ENCODE measurements at places on chromosomes 1 and 21.

GRCh38 chr1:52862666-52863458 lies 20.3 kb downstream of the ZYG11A start:
- DNase-seq, result no peak

GRCh38 chr1:227869851-227870305 lies 54.4 kb downstream of the PRSS38 start:
- DNase-seq, result peak; percentile 74

GRCh38 chr1:151984313-151984956 lies 9.2 kb downstream of the S100A10 start:
- peak; percentile 64 for DNase-seq

DNA sequence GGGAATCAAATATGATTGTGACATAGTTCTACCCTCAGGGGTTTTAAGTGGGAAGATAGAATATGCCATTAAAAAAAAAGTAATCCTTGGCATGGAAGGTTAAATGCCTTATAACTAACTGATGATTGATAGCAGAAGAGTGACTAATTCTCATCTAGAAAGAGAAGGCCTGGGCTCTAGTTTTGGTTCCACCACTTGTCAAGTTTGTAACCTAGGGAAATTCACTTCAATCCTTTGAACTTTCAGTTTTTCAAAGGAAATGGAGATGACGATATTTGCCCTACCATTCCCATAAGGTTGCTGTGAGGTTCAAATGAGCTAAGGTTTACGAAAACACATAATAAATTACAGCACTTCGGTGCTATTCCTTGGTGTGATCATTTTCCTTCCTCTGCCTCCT lies 88.5 kb downstream of the GPR88 start:
- DNase-seq, result no peak

DNA sequence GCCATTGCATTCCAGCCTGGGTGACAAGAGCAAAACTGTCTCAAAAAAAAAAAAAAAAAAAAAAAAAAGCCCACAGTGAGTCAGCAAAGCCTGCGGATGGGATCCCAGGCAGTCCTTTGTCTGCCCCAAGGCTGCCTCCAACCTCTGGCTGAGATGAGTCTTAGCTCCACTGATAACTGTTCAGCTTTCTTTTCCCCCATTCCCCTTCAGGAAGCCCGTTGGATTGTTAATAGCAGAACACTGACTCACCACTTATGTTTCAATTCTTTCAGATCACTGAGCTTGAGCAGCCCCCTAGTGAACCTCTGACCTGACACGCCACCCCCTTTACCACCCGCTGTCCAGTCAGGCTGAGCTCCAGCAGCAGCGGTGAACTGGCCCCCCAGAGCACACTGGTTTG lies 57.5 kb downstream of the ERG start:
- peak; percentile 96 for DNase-seq

- DNase-seq, result peak; percentile 28
Observed at GRCh38 chr1:46301808-46302640, 1.4 kb downstream of the LRRC41 start.

DNA sequence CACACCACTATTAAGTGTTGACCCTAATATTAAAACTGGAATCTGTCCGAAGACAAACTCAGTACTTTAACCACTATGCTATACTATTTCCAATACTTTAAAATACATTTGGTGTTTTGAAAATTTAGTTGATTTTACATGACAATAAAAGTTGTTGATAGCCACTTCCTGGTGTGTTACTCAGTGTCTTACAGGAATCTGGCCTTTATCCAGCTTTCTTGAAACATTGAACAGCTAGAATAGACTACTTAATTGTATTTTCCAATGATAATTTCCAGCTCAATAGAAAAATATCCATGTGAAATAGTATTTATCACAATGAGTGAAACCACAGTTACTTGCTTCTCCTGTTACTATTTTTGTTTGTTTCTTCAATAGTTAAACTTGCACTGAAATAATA lies 369.6 kb upstream of the ADGRL4 start:
- DNase-seq, result no peak

GRCh38 chr1:24705260-24706073 lies 39.8 kb upstream of the CLIC4 start:
- peak; percentile 87 for DNase-seq

DNA sequence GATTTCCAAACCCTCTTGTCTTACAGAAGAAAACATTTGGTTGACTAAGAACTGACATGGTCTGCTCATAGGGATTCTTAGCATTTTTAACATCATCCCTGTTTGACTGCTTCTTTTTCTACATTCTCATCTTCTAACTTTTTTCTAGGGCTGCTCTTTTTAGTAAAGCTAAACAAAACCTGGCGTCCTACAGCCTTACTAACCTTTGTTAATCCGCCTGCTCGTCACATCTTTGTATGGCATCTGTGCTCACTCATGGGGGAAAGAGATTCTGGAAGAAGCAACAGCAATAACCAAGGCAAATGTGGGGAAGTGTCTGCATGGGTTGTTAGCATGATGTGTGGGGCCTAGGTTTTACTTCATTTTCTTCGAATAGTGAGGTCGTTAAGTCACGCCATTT lies 92.0 kb downstream of the KIF1B start:
- no peak for DNase-seq

GRCh38 chr1:32861904-32862695 lies 8.6 kb downstream of the FNDC5 start:
- peak; percentile 20 for DNase-seq

DNA sequence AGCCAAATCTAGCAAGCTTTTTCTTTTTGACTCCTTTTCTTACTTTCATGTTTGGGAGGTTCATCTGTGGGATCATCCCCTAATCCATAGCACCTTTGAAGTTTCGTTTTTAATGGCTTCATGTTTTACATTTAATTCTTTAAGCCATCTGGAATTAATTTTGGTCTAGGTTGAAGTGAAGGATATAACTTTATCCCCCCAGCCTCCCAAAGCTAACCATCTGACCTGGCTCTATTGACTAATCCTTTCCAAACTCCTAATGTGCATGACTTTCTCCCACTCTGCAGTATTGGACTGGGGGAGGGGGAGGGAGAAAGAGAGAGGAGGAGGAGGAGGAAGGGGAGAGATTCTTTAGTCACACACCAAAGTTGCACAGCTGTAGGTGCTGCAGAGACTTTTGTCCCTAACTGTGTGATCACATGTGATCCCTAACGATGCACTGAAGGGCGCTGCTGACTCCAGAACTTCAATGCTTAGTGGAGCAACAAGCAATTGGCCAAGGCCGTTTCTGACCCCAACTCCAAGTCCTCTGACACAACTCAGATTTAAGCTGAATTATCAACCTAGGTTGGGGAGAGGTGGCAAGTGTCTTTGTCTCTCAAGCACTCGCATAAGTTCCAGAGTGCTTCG lies 191.6 kb downstream of the HUNK start:
- peak; percentile 76 for DNase-seq

GRCh38 chr1:56278061-56278460 lies 301.3 kb downstream of the PLPP3 start:
- DNase-seq, result no peak

DNA sequence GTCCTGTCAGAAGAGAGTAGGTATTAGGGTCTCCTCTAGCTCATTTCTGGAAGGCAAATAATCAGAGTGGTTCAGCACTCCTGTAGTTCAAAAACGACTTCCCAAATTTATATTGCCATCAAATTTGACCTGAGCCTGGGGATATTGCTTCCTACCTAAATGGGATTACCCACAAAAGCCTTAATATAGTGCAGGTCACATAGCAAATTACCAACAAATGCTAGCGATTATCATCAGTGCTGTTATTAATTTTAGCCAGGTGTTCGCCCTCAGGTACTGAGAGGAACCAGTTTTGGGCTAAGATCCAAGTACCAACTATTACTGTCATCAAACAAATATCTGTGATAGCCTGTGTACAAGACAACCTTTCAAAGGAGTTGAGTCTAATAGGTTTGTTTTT lies 661.8 kb upstream of the PTBP2 start:
- no peak for DNase-seq

GRCh38 chr1:174990382-174990999 lies 9.3 kb upstream of the CACYBP start:
- DNase-seq, result peak; percentile 44

DNA sequence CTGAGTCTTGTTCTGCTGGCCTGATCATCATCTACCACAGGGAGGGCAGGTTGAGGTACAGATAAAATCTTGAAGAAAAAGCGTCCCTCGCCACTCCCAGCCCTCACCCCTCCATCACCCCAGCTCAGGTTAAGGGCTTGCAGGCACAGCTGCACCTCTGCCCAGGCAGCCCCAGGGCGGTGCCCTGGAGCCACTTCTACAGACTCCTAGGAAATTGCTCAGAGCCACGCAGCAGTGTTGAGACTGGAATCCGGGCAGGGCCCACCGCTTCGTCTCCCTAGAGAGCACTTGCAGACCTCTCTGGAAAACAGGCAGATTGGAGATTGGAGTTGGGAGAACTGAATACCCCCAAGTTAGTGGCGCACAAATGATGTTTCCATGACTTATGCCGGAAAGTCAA lies 35.3 kb downstream of the VN1R5 start:
- no peak for DNase-seq

DNA sequence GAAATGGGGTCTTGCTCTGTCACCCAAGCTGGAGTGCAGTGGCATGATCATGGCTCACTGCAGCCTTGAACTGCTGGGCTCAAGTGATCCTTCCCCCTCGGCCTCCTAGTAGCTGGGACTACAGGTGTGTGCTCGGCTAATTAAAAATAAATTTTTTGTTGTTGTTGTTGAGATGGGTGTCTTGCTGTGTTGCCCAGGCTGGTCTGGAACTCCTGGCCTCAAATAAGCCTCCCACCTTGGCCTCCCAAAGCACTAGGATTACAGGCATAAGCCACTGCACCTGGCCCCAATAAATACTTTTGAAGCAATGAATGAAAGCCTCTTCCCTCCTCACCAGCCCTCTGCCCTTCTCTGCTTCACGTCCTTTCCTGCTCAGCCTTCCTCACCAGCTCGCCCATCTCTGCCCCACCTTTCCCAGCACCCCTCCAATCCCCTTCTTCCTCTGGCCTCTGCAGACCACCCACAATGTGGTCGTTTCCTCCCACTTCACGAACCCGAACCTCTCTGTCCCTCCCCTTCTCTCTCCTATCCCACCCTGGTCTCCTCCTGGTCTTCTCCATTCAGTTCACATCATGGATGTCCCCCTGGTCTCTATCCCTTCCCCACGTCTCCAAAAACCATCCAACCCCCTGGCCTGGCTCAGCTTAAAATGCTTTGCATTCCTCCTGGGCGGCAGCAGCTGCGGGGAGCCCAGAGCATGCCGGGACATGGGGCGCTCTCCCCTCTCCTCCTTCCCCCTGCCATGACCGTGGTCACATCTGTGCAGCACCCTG lies 38.4 kb downstream of the RAP1GAP start:
- no peak for DNase-seq

DNA sequence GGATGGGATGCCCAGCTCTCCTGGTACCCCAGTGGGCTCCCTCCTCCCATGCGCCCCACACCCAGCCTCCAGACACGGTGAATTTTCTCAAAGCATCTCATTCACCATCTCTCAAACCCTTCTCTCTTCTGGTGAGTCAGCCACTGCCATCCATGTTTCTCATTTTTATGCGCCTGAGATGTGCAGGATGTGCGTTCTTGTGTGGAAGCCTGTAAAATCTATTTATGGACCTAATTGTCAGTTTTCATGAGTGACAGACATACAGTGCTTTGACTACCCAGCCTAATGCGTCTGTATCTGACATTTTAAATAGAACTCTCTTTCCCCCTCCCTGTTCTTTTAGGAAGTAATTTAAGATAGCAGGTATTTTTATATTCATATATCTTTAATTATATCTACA lies 158.8 kb downstream of the DAB1 start:
- DNase-seq, result no peak

DNA sequence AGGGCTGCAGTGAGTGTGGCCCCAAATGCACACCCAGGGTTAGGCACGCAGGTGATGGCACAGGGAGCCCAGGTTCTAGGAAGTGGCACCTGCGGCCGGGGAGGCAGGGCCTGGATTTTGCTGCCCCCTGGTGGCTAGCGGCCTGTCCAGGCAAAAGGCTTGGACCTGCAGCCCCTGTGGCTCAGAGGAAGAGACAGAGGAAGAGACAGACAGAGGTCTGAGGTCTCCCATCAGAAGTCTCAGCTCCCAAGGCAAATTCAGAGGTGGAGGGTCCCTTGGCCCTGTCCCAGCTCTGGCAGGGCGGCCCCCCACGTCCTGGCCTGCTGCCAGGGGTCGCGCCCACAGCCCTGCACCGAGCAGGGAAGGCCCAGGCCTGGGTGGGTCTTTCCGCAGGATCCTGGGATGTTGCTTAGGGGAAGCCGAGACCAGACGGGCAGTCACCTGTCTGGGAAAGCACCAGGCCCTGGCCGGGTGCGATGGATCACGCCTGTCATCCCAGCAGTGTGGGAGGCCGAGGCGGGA lies 8.0 kb upstream of the TNFRSF14 start:
- peak; percentile 48 for DNase-seq

- DNase-seq, result no peak
Observed at GRCh38 chr1:99352821-99353220, 88.5 kb downstream of the PLPPR4 start.

- DNase-seq, result no peak
Observed at GRCh38 chr1:178294654-178295053, 200.8 kb downstream of the RASAL2 start.

DNA sequence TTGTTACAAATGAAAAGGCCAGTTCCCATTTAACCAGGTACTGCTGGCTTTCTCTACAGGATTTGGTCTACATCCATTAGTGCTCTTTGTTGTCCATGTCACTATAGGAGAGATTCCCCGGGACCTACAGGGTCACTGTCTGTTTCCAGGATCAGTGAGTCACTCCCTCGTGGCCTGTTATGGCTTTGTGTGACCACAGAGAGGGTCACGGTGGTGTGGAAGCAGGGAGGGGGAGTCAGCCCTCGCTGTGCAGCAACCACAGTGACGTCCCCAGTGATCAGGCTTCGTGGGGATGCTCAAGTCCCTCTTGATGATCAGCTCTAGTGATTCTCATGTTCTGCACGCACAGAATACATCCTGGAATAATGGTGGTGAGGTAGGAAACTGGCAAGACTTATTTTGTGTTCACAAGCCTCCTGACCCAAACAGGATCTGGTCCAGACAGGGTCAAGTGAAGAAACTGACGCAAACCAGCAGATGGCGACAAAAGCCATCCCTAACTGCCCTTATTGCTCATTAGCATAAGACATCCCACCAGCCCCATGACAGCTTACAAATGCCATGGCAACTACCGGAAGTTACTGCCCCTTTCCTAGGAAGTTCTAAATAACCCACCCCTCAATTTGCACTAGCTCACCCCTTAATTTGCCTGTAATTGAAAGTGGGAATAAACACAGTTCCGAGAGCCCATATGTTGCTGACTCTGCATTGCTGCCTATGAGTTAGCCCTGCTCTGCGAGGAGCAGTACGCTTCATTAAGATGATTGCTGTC lies 98.5 kb downstream of the DISC1 start:
- DNase-seq, result peak; percentile 34

- peak; percentile 13 for DNase-seq
Observed at GRCh38 chr1:219041818-219042217, 131.9 kb upstream of the LYPLAL1 start.

- no peak for DNase-seq
Observed at GRCh38 chr1:217004776-217005436, 281.7 kb upstream of the ESRRG start.

DNA sequence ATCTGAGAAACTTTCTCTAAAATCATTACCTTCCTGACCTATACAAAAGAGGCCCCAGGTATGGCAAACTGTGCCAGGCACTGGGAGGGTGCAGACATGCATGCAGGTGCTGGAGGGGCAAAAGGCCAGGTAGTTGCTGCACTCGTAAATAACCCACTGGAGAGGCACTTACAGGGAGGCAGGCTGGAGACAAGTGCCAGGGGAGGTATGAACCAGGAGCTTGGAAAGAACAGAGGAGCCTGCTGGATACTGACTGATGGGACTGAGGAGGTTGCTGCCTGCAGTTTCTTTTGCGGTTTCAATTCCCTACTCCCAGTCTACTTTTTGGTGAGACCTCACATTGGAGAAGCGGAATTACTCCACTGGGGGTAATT lies 113.9 kb downstream of the DSCAM start:
- no peak for DNase-seq

Data from fibroblast of upper back skin (primary cell).